Effector memory CD4-positive, alpha-beta T cell (primary cell): ENCODE measurements at places on chromosomes 13 and 19.

DNA sequence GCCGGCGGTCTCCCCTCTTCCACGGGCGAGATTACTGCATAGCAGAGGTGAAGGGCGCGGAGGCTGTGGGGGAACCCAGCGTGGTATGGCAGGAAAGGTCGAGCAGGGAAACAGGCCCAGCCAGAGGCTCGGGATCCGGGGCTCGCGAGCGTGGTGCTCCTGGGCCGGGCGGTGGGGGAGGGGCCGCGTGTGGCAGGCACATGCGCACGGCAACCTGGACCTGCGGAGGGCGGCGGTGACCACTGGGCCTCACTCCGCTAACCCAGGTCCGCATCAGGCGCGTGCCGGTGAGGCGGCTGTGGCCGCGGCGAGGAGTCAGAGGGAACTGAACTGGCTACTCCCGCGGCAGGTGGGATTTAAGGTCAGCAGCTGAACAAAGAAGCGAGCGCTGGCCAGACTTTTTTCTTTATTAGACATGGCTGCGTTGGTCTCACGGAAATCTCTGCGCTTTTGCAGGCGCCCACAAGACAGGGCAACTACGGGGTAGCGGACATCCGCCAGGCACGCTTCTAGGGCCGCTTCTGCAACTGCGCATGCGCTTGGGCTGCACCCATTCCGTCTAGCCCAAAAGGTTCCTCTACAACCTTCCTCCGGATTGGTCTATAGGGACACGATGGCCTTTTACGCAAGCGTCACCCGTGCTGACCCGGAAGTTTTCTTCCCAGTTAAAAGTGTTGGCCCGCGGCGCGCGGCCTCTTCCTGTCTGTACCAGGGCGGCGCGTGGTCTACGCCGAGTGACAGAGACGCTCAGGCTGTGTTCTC lies at the start of gene RPS5:
Gene RPS5, plus strand, starts transcription at position 694 of the 762 bp plus-strand sequence. CDS start 869 bp downstream, outside the sequence.
- peak; percentile 95 for DNase-seq

DNA sequence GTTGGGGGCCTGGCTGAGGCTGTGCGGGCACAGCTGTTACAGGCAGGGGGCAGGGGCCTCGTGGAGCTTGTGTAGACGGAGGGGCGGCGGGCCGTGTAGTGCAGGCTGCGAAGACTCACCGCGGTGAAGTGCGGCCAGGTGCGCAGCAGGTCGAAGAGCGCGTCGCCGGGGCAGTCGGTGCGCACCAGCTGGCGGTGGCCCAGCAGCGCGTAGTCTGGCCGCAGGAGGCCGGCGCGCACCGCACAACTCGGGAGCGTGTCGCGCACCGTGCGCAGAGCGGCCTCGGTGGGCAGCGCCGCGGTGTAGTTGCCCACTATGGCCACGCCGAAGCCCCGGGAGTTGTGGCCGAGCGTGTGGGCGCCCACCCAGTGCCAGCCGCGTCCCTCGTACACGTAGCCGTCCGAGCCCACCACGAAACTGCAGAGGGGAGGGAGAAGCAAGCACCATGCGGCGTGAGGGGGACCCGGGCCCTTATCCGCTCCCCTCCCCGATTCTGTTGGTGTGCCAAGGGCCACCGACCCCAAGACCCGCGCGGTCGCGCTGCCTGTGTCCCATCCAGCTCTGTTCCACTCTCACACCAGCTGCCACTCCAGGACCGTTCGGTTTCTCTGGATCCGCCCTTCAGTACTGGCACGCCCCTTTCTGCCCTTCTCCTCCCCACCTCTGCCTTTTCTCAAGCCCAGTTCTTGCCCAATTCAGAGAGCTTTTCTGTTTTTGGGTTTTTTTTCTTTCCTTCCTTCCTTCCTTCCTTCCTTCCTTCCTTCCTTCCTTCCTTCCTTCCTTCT lies 5.4 kb upstream of the RASAL3 start:
- no peak for DNase-seq

DNA sequence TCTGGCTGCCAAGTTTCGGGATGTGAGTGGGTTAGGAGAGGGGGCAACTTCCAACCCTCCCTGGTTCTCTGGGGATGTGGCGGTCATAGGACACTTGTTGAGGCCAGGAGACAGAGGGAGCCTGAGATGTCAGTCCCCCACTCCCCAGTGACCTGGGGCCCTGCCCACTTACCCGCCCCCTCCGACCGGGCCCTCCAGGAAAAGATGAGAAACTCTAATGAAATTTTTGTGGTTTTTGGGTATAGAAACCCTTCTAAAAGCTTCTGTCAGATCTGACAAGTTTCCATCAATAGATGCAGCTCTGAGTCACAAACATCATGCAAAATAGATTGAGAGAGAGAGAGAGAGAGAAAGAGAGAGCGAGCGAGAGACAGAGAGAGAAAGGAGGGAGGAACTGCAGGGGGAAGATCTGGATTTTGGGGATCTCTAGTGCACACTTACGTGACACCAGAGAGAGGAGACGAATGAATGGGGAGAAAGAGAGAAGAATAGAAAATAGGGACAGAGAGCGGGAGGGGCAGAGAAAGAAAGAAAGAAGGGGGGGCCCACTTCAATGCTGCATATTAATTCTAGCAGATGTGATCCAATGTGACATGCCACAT lies 94.0 kb downstream of the PTPRS start:
- no peak for DNase-seq

DNA sequence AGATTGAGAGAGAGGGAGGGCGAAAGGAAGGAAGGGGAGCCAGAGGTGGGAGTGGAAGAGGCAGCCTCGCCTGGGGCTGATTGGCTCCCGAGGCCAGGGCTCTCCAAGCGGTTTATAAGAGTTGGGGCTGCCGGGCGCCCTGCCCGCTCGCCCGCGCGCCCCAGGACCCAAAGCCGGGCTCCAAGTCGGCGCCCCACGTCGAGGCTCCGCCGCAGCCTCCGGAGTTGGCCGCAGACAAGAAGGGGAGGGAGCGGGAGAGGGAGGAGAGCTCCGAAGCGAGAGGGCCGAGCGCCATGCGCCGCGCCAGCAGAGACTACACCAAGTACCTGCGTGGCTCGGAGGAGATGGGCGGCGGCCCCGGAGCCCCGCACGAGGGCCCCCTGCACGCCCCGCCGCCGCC lies at the start of gene TNFSF11:
Gene TNFSF11, plus strand, starts transcription at position 142 of the 400 bp plus-strand sequence. Its CDS starts 152 bp downstream, at position 294.
- DNase-seq = no peak

DNA sequence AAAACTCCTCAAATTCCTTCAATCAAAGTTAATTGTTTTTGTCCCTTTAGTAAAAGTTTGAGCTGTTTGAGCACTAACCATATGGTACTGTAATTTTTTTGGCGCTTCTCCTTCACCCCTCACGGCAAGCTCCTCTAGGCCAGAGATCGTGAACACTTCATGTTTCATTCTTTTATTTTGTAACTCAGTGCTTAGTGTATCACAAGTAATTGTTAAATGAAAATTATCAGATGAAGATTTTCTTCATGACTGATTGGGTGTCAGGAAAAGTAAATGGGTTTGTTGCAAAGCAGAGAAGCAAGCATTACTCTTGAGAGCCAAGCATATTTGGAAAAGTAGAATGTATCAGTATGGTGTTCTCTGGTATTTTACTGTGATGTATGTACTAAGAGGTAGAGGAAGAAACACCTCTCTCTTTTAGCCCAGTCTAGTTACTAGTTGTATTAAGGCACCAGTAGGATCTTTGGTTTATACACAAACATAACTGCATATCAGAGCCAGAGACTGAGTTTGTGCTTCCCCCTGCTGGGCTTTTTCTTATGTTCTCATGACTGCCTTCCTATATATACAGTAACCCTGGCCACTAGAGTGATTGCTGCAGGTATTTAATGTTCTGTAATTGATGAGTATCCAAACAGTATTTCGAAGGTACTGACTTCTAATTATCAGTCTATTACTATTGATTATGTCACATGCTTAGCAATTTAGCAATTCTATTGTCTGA lies 202.3 kb upstream of the KLHL1 start:
- DNase-seq = no peak
